Activated gamma-delta T cell treated with Interleukin-2 at 50 U/mL for 16 hours (primary cell): ENCODE measurements at places on chromosomes 12 and 14.
A peak's percentile ranks its signal among the peaks of the same experiment; 100 is the strongest.

GRCh38 chr14:99351166-99352007, 79.4 kb upstream of the BCL11B start:
- no peak for DNase-seq

- DNase-seq = no peak
Observed at GRCh38 chr14:55512421-55512820, 67.6 kb upstream of the KTN1 start.

DNA sequence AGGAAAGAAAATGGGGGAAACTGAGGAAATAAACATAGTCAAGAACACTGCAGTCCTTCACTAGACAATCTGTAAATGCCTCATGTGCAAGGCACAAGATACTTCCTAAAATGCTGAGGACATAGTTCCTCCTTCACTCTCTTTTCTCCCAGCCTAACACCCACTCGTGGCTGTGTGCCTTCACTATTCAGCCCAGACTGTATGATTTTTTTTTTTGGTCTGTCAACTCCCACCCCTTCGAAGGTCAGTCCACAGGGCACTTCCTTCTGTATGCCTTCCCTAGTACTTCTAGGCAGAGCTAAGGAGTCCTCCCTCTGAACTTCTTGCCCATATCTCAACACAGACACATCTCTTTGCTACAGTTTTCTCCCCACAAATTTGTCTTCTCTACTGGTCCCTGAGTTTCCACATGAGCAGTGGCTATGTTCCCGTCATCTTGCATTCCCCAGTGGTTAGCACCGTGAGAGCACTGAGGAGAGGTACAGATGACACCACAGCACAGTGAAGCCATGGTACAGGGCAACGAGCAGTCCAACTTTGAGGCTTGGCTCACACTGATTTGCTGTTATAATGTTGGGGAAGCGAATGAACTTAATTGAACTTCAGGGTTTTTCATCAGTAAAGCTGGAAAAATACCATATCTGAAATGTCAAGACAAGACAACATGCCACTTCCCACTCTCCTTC, 24.1 kb upstream of the SYCP3 start:
- DNase-seq = no peak

DNA sequence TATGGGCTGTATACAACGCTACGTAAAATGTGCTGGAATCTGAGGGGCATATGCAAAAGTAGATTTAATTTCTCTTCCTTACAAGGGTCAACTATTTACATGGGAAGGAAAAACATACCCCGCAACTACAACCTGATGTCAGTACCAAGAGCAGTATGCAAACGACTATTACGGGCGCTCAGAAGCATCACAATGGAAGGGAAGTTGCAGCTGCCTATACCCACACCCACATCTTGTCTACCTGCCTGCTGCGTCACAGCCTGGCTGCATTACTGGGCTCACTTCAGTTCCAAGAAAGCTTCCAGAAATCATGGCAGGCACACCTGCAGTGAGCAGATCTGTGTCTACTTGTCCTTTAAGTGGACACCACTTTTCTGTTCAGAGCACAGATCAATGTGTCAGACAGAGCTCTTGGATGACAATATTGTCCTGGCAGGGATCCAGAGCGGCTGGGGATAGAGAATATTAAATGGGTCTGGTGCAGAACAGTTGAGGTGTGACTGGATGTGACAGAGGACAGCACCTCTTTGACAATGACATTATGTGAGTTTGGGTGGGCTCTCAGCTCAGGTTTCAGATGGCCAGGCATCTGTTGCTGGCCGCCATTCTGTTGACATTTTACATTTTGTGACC, 41.5 kb upstream of the GNG2 start:
- no peak for DNase-seq

- no peak for DNase-seq
Observed at GRCh38 chr12:110004598-110004997, 5.4 kb downstream of the ANKRD13A start.

- no peak for DNase-seq
Observed at GRCh38 chr12:25830456-25830855, 128.0 kb upstream of the RASSF8 start.

DNA sequence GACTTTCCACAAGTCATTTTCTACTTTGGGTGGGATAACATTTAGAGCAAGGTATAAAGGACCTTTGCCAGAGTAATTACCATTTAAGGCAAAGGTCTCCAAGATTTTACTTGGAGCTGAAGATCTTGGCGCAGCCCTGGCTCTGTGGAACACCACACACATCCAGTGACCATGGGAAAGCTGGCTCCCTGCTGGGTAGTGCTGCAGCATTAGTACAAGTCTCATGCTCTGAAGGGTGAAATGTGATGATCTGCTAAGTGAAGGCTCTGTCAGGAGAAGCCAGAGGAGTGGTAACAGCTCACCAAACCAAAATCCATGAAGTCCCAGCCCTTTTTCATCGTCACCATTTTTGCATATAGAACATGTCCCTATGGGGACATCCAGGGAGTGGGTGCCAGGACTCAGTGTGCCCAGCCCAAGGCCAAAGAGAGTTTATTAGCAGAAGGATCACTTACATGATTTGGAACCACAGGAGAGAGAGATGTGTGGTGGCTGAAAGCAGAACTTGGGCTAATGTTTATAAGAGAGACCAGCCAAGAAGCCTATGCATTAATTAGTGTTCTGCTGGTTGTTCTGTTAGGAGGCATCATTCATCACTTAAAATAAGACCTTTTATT, 110.7 kb downstream of the SLC38A6 start:
- DNase-seq = no peak

GRCh38 chr12:46214668-46215436, 54.0 kb downstream of the SLC38A1 start:
- peak; percentile 81 for DNase-seq

GRCh38 chr14:73333031-73333430, 95.7 kb downstream of the PAPLN start:
- no peak for DNase-seq

DNA sequence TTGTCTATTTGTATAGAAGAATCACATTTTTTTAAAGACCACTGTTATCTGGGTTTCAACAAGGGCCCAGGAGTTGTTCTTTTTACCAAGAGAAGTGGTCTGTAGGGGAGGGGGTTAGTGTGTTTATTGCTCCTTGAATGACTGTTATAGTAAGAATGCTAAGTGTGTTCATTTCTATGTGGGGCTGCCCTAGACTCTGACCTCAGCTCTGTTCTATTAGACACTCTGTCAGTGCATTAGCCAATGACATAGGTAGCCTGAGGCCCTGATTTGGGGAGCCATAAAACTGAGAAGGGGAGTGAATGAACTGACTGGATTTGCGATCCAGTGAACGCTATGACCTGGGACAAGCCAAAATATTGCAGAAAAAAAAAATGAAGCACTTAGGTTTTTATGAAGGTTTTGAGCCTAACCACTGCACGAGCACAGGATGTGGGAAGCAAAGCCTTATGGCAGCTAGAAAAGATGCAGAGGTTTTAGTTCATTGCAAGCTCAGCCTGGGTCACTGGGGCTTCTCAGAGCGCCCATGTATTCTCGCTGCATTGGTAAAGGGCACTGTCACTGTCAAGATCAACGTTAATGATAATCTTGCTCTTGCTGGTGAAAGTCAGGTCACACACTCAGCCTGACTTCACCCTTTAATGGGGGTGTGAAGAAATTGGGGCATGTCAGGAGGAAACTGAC, 63.8 kb downstream of the PRKCH start:
- peak; percentile 65 for DNase-seq

DNA sequence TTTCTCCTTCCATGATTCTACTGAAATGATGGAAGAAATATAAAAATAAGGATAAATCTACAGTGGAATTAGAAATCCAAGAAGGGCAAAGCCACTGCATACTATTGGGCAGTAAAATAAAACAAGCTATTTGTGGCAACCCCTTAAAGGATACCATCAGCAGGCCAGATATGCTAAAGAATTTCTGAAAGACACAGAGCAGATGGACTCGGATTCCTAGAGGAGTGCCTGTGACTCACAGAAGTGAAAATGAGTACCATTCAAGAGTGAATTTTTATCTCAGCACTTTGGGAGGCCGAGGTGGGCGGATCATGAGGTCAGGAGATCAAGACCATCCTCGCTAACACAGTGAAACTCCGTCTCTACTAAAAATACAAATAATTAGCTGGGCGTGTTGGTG, 318.1 kb downstream of the LRIG3 start:
- no peak for DNase-seq

GRCh38 chr14:76375484-76375883, 453 bp upstream of the ESRRB start:
- DNase-seq = no peak

DNA sequence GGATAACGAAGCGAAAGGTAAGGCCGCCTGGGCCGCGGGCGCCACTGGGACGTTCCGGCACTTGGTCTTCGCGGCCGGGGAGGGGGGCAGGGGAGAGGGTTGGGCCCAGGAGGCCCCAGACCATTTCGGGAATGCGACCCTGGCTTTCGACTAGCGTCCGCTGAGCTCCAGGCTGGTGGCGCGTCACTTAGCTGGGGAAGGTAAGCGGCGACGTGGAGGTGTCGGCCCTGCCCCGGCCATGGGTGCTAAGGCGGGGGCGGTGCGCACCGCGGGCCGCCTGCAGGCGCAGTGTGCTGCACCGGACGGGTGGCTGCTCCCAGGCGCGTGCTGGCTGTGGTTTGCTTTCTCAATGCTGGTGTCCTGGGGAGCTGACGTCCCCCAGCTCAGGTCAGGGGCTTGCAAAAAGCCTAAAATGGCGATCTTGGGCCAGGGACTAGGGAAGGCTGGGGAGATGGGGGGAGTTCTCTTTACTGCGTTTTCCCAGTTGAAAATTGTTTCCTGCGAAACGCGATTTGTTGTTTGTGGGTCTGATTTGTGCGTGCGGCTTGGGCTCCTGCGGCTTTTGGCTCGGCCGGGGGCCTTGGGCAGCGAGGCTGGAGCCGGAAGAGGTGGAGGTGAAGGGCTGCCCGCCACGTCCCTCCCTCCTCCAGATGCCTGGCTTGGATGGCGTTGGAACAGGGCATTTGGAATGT, 1.2 kb downstream of the HOXC10 start:
- no peak for DNase-seq

GRCh38 chr14:95142208-95142607, 15.1 kb downstream of the DICER1 start:
- no peak for DNase-seq

GRCh38 chr12:94793191-94793595, 142.8 kb upstream of the TMCC3 start:
- DNase-seq = no peak

GRCh38 chr12:126869644-126870043, 1397.3 kb upstream of the TMEM132C start:
- DNase-seq = no peak

GRCh38 chr12:113853491-113853890, 112.6 kb downstream of the RBM19 start:
- DNase-seq = no peak
